ENCODE measurements at places on chromosomes 2 and 18.

- no peak for DNase-seq
Measured at GRCh38 chr2:110097506-110098220, 18.0 kb downstream of the MALL start.

DNA sequence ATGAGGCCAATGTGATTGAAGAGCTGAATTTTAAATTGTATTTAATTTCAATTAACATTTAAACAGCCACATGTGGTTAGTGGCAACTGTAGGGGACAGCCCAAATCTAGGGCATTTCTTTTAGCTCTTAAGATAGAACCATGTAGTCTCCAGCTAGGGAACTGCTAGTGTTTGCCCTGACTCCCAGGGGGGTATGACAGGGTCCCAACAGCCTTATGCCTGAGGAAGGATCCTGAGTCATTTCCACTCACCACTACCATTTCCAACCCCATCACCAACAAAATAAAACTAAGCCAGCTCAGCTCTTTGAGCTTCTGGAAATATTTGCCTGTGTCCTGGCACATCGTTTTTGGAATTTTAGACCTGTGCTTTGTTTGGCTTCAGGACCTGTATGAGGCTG is 13.7 kb upstream of the GMCL1 start:
- no peak for DNase-seq

- DNase-seq = no peak
Measured at GRCh38 chr2:48514348-48515003, 15.5 kb upstream of the STON1 start.

DNA sequence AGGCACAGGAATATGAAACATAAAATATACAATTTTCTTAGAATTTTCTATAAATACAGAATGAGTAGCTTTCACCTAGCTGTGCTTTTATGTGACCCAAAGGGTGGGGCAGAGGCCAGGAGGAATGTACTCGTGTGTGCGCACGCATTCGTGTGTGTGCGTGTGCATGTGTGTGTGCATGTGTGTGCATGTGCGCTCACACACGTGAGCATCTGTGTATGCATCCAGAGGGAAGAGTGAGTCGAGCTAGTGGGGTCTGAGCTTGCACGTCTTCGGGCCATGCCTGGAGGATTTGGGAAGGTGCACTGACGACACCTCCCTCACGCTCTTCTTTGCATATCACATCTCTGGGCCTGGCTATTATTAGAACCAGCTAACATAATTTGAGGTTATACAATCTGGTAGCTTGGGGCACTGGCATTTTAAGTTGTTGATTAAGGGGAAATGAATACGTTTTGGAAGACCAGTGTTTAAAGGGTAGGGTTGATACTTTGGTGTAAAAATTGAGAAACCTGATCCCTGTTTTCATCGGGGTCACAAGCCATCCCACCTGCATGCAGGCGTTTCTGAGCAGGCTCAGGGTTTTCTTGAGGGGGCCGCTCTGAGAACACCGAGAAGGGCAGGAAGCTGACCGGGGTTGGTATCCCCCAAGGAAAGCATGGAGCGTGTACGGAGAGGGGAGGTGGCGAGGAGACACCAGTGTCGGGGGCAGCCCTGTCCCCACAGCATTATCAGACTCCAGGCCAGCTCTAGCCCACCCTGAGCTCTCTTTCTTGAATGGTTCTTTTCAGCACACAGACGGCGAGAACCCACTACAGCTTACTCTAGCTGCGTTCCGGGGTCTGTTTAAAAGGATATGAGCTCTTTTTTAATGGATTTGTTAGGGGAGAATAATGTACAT is 85.3 kb downstream of the LRRFIP1 start:
- no peak for DNase-seq

DNA sequence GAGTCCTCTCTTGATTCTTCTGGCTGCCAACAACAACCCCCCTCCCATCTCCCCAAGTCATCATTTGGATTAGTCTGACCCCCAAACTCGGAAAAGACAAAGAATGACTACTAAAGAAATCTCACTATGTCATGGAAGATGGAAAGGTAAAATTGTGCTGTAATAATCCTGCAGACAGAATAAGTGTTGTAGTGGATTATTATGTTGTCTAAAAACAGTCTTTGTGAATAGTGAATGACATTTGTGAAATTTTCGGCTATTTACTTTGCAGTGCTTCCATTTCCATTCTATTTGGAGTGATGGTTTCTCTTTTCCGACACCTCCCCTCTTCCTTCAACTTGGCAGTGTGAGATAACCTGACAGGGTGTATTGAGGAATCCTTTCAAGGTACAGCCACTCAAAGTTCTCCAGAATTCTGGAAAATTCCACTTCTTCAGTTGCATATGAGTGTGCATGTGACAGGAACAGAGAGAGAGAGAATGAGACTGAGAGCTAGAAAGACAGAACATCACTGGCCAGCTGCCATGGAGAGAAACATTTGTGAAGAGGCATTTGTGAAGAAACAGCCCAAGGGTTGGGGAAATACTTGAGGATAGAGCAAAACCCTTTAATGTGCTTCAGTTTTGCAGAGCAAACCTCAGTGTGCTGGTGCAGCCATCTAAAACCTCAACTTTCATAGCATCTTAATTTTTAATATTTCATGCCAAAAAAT is 141.9 kb upstream of the DLX2 start:
- DNase-seq = peak; percentile 33

DNA sequence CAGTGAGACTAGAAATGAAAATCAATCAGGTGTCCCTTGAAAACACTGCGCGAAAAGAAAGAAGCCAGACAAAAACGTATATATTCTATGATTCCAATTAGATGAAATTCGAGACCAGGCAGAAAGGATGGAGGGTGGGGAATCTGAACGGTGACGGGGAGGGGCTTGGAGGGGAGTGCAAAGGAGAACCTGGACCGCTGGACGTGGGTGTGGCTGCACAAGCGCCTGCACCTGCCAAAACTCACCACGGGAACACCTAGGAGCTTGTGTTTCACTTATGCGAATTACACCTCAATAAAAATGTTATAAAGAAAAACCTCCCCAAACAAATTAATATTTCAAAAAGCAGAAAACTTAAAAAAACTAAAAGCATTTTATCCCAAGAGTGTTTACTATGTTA is 21.9 kb downstream of the THAP4 start:
- no peak for DNase-seq

All from tongue (tissue), 3 donors.